Endodermal cell (in vitro differentiated cells): ENCODE measurements at places on chromosomes 6 and 20. TPM values are rescaled to one million over a fixed set of nuclear protein-coding genes. Genes with fewer than 3 reads are reported as not detected.

The ACTL10 gene
- not detected in 3 replicates for total RNA-seq

The PAX1 gene
- total RNA-seq: 0.08 TPM in 1 of 3 replicates, not detected in the others

The NPEPL1 gene
- 49.7 and 52.9 TPM in 2 replicates for total RNA-seq

The OR2H1 gene
- not detected in 2 replicates for total RNA-seq

The PCMTD2 gene
- 136 and 158 TPM in 2 replicates for total RNA-seq

- no peak for DNase-seq
These were observed 137.8 kb downstream of the CEBPB start for GRCh38 chr20:50328222-50328979.

DNA sequence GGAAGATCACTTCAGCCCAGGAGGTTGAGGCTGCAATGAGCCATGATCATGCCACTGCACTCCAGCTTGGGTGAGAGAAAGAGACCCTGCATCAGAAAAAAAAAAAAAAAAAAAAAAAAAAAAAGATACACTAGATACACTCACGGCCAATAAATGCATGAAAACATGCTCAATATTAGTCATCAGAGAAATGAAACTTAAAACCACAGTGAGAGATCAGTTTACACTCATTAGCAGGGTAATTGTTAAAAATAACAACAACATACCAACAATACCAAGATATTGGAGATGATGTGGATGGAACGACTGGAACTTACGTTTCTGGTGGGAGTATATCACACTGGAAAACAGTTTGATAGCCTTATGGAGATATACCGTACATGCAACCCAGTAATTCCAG is 29.9 kb downstream of the HS3ST5 start:
- DNase-seq: no peak

DNA sequence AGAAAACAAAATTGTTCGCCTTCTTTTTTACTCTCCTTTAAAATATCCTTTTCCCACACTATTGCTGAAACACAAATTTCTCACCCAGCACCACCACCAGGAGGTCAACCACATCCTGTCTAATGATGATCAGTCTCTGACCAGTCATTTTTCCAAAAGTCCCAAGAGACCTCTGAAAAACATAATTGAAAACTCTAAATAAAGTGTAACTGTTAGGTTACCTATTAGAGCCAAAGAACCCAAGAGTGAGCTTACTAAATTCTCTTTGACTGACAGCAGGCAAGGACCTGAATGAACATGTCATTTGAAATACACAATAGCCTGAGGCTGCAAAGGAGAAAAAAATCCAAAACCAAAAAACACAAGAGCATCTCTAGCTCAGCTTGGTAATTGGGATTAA is 735.4 kb downstream of the CBLN4 start:
- no peak for DNase-seq

- DNase-seq: no peak
These were observed 7.4 kb upstream of the POLR1H start for GRCh38 chr6:30053682-30054081.

DNA sequence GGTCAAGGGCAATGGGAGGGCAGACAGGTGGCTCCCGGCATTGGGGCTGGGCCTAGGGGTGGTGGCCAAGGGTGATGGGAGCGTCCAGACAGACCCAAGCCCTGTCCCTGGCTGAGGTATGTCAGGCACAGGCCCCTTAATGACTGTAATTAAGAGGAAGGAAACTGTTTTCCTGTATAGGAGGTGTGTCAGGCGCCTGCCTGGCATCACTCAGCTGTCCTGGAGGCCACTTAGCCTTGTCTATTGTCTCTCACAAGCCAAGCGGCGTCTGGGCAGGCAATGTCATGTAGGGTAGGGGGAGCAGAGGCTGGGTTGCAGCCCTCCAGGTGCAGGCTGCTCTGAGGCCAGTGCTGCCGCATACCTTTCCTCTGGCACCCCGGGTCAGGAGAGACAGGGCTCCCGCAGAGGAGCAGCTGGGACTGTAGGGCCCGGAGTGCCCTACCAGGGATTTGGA is 3.9 kb upstream of the FAM83C start:
- DNase-seq: no peak

GRCh38 chr6:163897030-163897429 is 482.5 kb downstream of the QKI start:
- DNase-seq: no peak

DNA sequence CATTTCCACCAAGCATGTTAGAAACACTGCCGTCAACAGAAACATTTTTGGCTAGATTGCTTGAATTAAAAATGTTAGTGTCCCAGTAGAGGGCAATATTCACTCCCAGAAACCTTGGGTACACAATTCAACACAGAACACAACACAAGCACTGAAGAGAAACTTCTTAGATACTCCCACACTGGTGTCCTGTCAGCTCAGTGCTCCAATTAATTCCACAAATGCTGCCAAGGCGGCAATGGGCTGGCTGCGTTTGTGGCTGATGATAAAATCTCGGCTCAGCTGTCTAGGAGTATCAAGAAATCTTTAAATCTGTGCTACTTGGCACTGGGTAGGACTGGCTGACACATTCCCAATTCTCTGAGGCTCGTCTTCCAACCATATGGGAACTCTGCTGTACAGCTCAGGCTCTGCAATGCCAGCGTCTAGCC is 39.3 kb downstream of the BEND3 start:
- DNase-seq: peak; percentile 42

DNA sequence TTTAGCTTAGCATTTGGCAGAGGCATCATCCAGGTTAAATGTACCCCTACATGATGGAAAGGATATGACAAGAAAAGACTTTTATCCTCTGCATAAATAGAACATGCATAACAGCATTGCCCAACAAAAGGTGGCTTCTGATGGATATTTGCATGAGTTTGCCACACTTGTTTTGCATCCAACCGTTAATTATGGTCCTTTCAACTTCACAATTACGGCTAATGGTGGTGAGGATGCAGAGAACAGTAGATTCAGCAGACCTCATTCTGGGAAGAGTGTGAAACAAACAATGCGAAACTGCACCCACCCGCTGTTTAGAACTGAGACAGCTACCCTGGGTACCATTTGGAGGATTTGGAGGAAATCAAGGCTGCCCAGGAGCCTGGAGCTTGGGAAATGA is 690.9 kb upstream of the CHD6 start:
- DNase-seq: peak; percentile 49

DNA sequence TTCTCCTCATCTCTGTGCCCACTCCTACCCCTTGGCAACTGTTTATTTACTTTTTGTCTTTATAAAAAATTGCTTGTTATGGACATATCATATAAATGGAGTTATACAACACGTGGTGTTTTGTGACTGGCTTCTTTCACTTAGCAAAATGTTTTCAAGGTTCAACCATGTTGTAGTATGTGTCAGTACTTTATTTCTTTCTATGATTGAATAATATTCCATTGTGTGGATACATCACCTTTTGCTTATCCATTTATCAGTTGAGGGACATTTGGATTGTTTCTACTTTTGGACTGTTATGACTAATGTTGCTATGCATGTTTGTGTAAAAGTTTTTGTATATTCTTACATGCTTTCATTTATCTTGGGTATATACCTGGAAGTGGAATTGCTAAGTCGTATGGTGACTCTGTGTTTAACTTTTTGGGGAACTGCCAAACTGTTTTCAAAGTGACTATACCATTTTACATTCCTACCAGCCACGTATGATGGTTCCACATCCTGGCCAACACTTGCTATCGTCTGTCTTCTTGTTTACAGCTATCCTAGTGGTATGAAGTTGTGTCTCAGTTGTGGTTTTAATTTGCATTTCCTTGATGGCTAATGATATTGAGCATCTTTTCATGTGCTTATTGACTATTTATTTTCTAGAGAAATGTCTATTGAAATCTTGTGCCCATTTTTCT is 84.4 kb downstream of the SLX4IP start:
- no peak for DNase-seq

DNA sequence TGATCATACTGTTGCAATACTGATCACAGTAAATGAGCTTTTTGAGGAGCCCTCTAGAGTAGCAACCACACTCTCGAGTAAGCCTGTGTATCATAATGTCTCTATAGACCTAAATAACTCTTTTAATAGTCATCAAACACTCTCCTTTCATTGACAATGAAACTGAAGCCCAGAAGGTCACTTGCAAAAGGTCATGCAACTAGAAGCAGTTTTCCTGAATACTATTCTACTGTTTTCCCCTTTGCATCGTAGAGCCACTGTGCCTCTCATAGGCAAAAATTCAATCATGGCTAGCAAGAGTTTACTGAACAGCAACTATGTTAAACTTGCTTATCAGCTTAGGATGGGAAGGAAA is 105.3 kb downstream of the HIVEP2 start:
- no peak for DNase-seq
